ENCODE measurements at places on chromosomes 16 and 17.

- DNase-seq, result no peak
Measured at GRCh38 chr17:77666462-77666861, 292.0 kb upstream of the TNRC6C start.

DNA sequence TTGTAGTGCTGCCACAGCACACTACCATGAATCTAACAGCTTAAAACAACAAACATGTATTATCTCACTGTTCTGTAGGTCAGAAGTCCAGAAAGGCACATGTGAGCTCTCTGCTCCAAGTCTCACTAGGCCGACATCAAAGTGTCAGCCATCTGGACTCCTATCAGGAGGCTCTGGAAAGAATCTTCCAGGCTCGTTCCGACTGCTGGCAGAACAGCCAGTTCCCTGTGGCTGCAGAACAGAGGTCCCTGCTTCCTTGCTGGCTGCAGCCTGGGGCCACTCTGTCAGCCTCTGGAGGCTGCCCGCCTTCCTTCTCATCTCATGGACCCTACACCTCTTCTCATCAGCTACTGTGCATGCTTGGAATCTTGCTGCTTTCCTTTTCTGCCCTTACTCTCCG is 168.9 kb downstream of the CBLN1 start:
- DNase-seq, result no peak

DNA sequence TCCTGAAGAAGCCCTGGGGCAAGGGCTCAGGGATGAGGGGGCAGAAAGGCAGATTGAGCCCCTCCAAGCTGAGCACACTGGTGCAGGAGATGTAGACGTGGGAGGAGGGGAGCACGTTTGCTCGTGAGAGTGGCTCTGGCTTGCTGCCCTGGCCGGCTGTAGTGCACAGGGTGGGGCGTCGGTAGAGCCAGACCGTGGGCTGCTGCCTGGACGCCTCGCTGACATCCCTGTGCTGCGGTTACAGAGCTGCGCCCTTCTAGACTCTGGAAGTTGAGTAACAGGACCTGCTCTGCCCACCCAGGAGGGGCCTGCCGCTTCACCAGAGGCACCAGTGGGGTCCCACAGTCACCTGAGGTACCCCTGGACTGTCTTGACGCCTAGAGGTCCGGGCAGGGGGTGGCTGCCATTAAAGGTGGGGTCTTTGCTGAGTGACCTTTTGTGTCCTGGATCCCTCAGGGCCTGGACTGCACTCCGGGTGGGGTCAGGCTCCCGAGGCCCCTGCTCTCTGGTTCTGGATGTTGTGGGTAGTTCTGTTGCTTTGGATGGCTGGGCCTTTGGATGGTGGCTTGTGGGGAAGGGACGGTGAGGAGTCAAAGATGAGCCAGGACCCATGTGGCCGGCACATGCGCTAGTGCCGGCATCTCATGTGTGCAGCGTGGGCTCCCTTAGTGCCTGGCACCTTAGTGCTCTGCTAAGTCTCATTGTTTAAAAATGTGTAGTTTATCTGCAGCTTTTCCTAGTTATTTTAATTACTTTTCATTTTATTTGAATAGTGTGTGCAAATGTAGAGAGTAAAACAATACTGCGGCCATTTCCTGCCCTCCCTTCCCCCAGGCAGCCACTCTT is 41.7 kb downstream of the PGS1 start:
- DNase-seq, result no peak

- DNase-seq, result no peak
Measured at GRCh38 chr16:2466667-2467527, 4.2 kb upstream of the NTN3 start.

GRCh38 chr17:58667934-58668597 is 23.8 kb downstream of the TEX14 start:
- DNase-seq, result no peak

GRCh38 chr16:77840673-77841501 is 52.5 kb downstream of the VAT1L start:
- no peak for DNase-seq
